Activated CD4-positive, alpha-beta T cell treated with anti-CD3 and anti-CD28 coated beads for 36 hours (primary cell): ENCODE measurements at places on chromosomes 16 and 17.
A peak's percentile ranks its signal among the peaks of the same experiment; 100 is the strongest.

- DNase-seq: peak; percentile 69
Observed at GRCh38 chr17:18033442-18034099, 5.4 kb downstream of the ATPAF2 start.

DNA sequence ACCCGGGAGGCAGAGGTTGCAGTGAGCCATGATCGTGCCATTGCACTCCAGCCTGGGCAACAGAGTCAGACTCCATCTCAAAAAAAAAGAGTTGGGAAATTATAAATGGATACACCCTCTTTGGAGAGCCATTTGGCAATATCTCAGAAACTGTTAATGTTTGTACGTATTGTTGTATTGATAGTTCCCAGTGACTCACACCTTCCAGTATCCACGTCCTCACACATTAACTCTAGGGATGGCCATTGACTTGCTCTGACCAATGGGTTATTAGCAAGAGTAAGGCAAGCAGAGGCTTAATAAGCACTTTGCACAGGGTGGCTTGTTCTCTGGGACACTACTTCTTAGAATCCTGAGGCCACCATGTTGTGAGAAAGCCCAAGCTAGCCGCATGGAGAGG is 107.6 kb upstream of the LHX1 start:
- no peak for DNase-seq

- DNase-seq: no peak
Observed at GRCh38 chr16:87924811-87925670, 11.3 kb downstream of the CA5A start.

DNA sequence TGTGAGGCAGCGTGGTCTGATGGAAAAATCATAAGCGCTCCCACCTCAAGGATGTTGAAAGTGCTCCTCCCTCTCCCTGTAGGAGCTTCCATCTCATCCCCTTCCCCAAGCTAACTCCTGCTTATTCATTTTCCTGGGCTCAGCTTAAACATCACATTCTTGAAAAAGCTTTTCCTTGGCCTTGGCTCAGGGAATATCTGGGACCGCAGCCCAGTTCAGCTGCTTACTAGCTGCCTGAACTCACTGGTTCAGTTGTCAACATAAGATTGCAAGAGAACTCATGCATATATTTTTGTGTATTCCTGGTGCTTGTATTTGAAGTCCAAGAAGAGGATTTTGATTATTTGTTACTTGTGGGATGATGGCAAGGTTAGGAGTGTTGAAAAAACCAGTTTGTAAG is 91.5 kb downstream of the UTP18 start:
- no peak for DNase-seq

DNA sequence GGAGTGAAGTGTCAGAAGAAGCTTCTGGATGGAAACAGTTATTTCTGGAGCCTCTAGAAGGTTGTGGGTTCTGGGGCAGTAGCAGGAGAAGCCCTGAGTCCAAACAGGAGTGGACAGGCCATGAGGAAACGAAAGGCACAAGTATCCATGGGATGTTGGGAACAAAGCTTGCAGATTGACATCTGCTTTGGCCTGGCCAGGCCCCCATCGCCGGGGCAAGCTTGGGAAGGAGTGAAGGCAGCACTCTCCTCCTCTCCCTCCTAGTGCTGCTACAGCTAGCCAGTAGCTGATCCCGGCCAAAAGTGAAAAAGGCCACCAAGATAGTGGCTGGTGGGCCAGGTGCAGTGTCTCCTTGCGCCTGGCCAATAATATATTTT is 40.4 kb downstream of the B9D1 start:
- no peak for DNase-seq

GRCh38 chr16:74825941-74826340 is 51.3 kb upstream of the FA2H start:
- no peak for DNase-seq

DNA sequence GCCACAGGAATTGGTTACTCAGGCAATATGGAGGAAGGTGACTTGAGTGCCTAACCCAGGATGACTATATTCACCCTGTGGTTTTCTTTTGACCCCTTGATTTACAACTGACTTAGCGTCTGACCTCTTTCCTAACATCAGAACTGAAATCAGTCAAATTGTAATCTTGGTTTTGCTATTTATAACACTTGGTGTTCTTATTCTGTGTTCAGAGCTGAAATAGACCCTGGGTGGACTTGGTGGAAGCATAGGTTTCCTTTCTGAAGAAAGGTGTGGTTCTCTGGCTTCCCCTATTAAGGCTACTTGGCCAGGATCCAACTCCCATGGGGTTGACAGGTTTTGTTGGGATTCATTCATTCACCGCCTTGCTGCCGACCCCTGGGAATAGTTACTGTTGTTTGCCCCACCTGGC is 80.8 kb downstream of the CLEC16A start:
- DNase-seq: peak; percentile 20

DNA sequence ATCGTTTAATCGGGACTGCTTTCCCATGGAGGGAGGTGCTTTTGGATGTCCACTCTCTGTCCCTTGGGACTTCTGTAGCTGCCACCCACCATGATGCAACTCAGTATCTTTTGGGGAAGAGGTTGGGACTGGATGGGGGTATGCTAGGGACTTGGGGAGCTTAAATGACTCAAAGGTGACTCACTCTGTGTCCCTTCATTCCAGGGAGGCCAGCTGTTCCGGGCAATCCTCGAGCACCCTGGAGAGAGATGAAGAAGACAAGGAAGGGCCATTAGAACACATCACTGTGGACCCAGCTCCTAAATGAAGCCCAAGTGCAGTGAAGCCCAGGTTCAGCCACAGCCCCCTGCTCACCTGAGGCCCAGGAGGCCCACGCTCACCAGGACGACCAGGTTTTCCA is 4.6 kb downstream of the COL1A1 start:
- DNase-seq: no peak

DNA sequence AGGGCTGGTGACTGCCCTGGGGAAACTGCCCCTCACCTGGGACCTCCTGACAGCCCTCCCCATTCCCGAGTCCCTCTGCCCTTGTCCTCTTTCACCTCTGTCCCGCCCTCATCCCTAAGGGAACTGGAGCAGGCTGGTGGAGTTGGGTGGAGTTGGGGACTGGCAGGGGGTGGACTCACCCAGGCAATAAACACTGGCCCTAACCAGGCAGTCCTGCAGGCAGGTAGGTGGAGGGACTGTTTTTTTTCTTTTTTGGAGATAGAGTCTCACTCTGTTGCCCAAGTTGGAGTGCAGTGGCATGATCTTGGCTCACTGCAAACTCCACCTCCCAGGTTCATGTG is 11.7 kb downstream of the GCGR start:
- no peak for DNase-seq

- DNase-seq: no peak
Observed at GRCh38 chr17:79053251-79053925, 21.2 kb upstream of the ENGASE start.

- peak; percentile 15 for DNase-seq
Observed at GRCh38 chr17:57406131-57406980, 150.0 kb downstream of the MSI2 start.

GRCh38 chr17:56231693-56232092 is 78.4 kb downstream of the ANKFN1 start:
- DNase-seq: no peak

- DNase-seq: no peak
Observed at GRCh38 chr16:23876256-23876896, 40.6 kb downstream of the PRKCB start.

- DNase-seq: peak; percentile 34
Observed at GRCh38 chr17:50550661-50551432, 3.9 kb downstream of the SPATA20 start.

GRCh38 chr17:30234964-30235363 is 533 bp downstream of the SLC6A4 start:
- DNase-seq: peak; percentile 33

- no peak for DNase-seq
Observed at GRCh38 chr16:70661918-70662641, 15.7 kb downstream of the IL34 start.

DNA sequence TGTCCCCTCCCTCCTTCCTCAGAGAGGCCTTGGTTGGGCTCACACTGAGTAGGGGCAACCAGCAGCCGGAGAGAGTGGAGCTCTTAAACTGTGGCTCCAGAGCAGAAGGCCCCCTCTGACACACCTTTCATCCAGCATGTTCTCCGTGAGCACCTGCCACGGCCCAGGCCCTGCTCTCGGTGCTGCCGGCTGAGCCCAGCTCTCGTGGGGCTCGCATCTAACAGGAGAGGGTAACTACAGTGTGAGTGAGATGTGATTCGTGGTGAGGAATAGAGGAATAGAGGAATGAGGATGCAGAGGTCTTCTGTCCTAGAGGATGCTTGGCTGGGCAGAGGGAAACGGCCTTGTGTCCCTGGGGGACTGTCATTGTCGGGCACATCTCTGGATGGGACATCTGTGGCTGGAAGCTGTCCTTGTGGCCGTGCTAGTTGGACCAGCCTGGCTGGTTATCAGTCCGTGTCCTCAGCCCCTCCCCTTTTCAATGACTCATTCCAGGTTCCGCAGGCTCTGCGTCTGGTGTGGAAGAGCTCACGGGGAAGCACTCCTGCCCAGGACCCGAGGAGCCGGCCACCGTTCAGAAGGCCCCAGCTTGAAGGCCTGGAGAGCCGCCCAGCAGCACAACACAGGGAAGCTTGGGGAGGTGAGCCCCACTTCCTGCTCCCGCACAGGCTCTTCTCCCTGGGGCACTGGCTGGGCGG is 11.9 kb upstream of the DNASE1 start:
- no peak for DNase-seq

DNA sequence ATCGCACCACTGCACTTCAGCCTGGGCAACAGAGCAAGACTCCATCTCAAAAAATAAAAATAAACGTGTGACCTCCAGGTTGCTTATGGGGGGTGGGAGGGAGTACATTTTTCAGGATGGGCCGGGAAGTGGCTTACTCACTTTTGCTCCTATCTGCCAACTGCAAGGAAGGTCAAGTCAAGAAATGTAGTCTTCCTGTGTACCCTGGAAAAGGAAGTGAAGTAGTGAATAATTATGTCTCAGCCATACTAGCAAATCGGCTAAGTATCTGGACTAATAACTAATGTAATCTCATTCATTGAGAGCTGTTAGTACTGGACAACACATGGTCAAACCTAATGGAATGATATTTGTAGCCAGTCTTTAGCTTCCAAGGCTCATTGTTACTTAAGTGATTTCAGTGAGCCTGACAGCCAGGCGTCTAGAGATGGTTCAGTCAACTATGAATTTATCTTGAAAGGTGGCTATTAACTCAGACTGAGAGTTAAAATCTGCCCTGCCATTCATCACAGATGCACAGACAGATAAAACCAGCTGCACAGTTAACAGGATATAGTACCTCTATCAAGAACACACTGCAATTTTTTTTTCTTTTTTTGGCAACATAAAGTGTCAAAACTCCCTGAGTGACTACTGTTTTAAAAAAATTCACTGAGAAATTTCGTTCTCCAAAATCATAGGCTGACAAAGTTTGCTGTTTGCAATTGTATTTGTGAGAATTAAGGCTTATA is 3.7 kb upstream of the TACO1 start:
- no peak for DNase-seq

GRCh38 chr16:87581857-87582215 is 20.5 kb upstream of the JPH3 start:
- DNase-seq: no peak

DNA sequence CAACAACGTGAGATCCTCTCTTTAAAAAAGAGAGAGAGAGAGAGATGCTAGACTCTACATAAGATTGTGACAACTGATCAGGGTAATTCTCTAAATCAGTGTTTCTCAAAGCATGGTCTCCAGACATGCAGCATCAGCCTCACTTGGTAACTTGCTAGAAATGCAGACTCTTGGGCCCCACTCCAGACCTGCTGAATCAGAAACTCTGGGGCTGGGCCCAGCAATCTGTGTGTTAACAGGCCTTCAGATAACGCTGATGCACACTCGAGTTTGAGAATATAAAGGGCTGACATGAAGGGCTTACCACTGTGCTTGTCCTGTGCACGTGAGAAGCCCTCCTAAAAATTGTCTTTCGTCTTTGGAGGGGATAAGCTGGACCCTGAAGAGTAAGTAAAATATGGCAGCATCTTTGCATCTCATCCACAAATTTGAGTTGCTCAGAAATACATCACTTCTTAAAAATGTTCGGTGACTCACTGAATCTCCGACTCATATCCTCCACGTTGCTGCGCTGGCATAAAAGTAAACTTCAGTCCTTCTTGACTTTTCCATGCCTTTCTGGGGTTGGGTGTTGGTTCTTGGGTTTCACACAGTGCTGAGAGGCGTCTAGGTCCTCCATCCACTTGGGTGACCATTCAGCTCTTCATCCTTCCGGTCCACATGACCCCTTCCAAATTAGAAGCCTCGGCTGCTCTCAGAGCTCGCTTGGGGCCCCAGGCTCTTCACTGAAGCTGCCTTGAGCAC is 26.1 kb upstream of the KDM8 start:
- DNase-seq: peak; percentile 77

DNA sequence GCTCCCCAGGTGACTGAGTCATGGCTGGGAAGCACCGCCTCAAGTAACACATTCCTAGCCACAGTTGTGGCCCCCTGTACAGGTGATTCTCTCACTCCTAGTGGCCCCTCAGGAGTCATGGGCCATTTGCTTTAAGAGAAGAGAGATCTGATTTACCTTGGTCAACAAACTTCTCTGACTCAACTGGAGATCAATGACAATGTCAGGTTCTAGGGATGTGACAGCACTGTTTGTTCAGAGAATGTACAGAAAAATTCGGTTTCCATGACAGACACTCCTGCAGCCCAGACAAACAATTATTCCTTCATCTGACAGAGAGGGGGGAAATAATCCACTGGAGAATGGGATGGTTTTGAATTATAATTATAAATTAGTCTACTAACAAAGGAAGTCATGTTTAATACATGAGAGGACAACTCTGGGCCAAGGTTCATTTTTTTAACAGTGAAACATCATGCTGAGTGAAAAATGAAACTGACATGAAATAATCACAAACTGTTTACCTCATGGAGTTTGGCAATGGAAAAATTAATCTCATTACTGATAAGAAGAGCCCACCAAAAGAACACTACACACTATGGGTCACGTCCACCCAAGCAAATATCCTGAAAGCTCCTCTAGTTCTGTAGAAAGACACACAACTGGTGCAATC is 9.7 kb downstream of the ERN1 start:
- DNase-seq: no peak

DNA sequence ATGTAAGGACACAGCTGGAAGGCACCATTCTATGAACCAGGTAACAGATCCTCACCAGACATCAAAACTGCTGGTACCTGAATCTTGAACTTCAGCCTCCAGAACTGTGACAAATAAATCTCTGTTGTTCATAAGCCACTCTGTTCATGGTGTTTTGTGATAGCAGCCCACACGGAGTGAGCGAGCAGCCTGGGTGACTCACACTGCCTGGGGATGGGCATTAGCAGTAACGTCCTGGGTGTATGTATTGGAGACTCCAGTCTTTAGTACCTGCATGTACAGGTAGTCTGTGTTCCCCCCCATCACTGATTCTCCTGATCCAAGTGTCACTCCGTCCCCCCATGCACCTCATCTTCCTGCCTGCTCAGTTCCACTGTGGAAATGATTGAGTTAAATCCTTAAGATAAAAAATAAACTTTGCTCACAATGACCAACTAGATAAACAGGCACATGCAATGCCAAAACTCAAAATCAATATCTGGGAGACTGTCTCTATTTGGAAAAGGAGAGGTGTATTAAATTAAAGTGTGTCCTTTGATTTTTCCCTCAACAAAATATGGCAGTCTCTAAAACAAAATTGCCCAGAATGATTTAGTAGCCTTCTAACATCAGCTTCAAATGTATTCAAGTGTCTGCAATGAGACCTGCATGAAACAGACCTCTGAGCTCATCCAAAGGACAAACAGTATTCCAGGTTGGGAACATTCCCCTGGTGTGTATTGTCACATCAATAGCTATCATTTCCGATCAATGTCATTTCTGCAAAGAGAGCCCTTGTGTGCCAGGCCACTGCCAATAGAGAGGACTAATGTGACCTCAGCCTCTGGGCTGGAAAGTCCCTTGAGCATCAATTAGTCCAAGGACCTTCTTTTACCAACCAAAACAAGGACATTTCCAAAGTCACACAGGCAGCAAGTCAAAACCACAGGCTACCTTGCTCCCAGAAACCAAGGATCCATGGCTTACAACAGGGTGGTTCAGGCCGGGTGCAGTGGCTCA is 12.2 kb upstream of the VAT1L start:
- DNase-seq: no peak
